ENCODE measurements at places on chromosomes 7 and 10. TPM values are rescaled to one million over a fixed set of nuclear protein-coding genes. Genes with fewer than 3 reads are reported as not detected.

HPSE2 gene
- polyA plus RNA-seq, result 6.9 TPM

DGKI gene
- polyA plus RNA-seq, result 1.4 TPM

DNA sequence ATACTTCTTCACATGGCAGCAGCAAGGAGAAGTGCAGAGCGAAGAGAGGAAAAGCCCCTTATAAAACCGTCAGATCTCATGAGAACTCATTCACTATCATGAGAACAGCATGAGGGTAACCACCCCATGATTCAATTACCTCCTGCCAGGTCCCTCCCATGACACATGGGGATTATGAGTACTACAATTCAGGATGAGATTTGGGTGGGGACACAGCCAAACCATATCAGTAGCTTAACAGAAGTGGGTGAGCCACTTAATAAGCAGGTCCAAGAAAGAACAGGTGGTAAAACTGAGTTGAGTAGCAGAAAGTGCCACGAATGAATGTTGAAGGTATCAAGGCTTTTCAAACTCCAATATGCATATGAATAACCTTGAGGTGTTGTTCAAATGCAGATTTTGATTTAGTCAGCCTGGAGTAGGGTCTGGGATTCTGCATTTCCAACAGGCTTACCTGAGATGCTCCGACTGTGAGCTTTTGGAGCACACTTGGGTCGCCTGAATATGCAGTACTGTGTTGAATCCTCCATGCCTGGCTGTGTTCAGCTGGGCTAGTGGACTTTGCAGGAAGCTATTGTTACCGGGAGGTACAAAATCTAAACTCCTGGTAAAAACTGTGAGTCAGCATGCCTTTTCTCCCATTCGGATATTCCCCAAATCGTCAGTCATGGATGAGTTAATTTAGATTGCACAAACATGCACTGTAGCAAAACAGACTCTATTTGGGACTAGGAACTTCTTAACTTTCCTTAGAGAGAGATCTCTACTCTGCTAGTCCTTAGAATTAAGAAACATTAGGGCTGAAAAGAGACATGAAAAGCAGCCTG, 69.0 kb upstream of the PRKCQ start:
- no peak for DNase-seq

DPYSL4 gene
- polyA plus RNA-seq, result 4.6 TPM

DNA sequence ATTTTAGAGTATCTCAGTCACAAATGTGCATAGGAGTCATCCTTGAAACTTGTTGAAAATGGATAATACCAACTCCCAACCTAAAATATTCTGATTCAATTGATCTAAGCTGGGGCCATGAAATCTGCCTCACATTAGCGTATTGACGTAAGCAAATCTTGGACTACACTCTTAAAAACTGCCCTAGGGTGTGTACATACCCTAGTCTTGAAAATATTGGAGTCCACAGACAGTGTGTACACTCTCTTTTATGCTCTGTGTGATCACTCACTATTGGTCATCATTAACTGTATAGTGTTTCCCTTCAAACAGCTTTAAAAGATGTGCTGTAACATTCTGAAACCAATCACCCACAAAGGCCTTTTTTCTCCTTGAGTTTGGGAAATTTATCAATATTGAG, 102.9 kb upstream of the FERD3L start:
- no peak for DNase-seq

GRCh38 chr7:12601302-12601869, 30.9 kb downstream of the SCIN start:
- no peak for DNase-seq

ABCB1 gene
- polyA plus RNA-seq, result 7.0 TPM

MSMB gene
- 0.25 TPM for polyA plus RNA-seq

- DNase-seq, result peak; percentile 36
Measured at GRCh38 chr10:89217057-89217990, 10.2 kb upstream of the CH25H start.

GRCh38 chr7:24718977-24719491, 38.2 kb downstream of the GSDME start:
- no peak for DNase-seq

GNGT1 gene
- not detected for polyA plus RNA-seq

- DNase-seq, result no peak
Measured at GRCh38 chr7:26429168-26429567, 137.5 kb downstream of the SNX10 start.

DNA sequence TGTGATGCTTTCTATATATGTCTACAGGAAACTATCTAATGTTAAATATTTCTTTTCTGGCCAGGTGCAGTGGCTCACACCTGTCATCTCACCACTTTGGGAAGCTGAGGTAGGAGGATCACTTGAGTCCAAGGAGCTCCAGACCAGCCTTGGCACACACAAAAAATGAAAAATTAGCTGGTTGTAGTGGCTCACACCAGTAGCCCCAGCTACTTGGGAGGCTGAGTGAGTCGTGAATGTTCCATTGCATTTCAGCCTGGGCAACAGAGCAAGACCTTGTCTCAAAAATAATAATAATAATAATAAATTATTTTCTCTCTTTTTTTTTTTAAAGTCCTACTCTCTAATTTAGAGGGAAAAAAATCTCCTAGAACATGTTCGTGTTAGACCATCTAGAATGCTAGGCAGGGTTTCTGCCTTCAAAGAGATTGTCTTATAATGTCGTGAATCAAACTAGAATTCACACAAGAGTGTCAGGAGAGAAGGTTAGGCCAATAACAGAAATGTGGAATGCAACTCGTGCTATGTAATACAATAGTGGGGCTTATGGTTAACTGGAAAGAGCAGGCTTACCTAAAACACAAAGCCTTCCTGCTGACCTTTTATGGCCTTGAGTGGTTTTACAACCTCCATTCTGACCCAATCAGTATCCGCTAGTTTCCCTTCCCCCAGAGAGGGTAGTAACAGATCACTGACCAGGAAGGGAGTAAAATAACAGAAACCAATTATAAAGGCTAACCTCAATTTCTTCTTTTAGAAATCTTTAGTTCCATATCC, 46.3 kb downstream of the MYOF start:
- DNase-seq, result peak; percentile 53

- no peak for DNase-seq
Measured at GRCh38 chr7:139058943-139059342, 23.1 kb upstream of the ZC3HAV1L start.

DNA sequence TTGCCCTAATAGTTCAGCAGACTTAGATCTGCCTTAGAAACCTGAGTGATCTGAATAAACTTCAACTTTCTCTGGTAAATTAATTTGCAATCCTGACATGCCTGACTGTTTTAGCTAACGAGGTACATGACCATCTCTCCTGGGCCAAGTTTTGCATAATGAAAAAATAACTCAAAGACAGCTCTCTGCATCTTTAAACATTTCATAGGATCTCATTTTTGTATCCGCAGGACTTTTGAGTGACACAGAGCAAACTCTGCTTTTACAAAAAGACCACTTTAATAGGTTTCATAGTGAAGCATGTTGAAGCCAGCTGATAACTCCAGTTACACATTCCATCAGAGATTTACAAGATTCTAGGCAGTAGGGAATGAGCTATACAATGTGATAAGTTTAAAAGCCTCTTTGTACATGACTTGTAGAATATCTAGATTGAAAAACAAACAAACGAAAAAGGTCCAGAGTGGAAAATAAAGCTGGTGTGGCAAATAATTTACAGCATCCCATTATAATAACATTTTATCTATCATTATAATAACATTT, 2.1 kb downstream of the PRKG1 start:
- no peak for DNase-seq

WNT16 gene
- 0.43 TPM for polyA plus RNA-seq

- peak; percentile 63 for DNase-seq
Measured at GRCh38 chr10:12844811-12845483, 156.6 kb downstream of the CCDC3 start.

- DNase-seq, result no peak
Measured at GRCh38 chr10:121369616-121370015, 228.6 kb downstream of the FGFR2 start.

DPY19L1 gene
- polyA plus RNA-seq, result 11.3 TPM

DNA sequence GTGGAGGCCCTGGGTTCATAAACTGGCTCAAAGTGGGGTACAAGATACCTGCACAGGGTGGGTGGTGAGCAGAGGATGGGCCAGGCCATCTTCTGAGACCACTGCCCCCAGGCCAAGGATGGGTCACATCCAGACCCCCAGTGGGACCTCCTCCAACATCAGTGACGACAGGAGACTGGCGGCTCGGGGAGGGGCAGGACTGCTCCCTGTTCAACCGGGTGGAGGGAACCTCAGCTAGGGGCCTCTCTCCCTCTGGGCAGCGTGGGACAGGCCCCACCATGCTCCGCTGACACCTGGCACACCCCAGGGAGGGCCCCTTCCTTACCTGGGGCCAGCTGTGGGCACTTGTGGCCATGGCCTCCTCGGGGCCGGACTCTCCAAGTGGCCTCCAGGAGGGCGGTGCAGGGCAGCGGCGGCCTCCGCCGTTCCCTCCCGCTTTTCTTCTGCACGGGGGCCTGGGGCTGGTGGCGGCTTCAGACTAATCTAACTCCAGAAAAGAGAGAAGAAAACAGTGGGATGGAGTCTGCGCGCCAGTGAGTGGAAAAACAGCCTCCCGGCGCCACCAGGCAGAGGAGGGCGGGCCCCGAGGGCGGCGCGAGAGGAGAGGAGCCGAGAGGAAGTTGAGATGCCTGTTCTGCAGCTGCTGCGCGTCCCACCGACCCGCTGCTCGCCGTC, at the start of gene CALHM2:
Gene CALHM2, minus strand, starts transcription at position 540 of the 675 bp plus-strand sequence. CDS start 2,429 bp downstream, outside the sequence.
- peak; percentile 60 for DNase-seq

DNA sequence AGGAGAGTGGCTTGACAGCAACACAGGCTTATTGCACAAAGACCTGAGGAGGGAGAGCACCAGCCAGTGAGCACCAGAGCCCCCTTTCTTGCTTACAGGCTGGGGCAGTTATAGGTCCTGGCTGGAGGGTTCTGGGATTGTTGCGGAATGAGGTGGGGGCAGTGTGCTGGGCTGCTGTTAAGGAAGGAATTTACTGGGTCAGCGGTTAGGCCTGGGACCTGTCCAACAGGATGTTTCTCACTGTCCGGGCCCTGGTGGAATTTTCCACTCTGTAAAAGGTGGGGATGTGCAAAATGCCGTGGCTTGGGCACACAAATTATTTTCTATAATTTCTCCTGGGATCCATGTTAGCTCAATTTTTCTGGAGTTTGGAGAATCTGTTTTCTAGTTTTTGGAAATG, 757.3 kb downstream of the TYW1 start:
- no peak for DNase-seq

DNA sequence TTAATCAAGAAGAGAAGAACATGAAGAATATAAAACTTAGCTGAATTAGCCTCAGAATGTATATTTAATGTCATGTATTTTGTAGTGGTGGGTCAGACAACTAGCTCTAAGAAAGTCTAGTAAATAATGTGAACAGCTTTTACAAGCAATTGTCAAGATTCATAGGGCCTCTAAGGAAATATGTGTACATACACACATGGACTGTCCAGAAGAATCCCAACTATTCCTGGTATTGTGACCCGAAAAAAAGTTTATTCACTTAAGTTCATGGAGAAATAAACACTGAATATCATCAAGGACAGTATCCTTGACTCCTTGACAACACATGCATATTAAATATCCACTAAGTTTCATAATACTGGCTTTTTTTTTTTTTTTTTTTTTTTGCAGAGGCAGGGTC, 11.4 kb upstream of the TWIST1 start:
- DNase-seq, result no peak

DNA sequence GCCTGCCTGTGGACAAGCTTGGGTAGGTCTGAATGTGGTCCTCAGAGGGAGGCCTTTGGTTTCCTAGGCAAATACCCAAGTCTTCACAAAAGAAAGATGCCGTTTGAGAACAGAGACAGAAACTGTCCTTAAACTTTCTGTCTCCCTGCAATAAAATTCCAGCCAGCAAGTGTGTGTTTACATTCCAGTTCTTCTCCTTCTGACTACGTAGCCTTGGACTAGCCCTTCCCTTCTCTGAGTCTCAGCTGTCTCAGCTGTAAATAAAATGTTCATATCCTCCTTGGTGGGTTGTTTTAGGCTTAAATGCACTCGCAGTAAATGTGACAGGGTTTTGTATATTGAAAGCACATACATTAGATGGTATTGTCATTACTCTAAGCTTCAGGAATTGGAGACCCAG, 561.2 kb upstream of the MKI67 start:
- no peak for DNase-seq

GRCh38 chr7:128888039-128888755, 22.3 kb downstream of the KCP start:
- DNase-seq, result no peak

RBM28 gene
- polyA plus RNA-seq, result 25.3 TPM

DNA sequence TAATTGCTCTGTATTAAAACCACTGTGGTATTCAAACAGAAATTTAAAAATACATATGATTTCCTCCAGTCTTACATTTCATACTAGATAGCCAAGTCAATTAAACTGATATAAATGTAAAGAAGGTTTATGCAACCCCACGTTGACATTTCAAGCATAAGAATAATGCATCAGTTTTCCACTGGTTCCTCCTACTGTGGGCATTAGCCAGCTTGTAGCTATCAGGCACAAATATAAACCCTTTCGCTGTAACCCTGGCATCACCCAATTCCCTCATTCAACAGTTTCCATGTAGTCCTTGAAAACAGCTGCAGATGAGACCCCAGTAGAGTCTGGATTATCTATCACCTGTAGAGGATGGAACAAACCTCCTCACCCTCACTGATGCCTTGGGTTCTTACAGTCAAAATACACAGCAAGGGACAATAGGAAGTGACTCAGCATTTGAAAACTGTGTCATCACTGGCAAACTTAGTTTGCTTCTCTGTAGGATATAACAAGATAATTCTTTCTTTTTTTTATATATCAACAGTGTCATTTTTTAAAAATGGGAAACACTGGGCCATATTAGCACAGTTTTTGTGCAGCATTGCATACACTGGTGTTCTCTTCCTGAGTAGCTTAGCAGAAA, 113.0 kb downstream of the PDE1C start:
- no peak for DNase-seq

LZTS2 gene
- 56.8 TPM for polyA plus RNA-seq

RELN gene
- 5.0 TPM for polyA plus RNA-seq

- DNase-seq, result no peak
Measured at GRCh38 chr7:29588900-29589696, 25.5 kb downstream of the PRR15 start.

DNA sequence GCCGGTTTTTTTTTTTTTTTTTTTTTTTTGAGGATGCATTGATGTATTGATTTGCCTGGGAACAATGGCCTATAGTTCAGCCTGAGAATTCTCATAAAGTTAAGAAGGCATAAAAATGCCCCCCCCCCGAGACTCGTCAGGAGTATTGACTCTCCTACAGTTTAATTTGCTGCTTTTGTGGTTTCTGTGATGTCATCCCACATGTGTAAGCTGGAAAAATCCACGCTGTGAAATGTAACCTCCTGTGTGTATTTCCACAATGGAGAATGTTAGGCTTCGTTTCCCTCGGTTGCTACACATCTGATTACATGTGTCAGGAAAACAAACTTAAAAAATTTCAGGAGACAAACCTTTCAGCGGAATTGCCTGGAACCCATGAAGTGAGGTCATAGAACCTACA, 117.9 kb downstream of the FANK1 start:
- DNase-seq, result no peak

CNPY1 gene
- not detected for polyA plus RNA-seq

GPRIN2 gene
- 10.3 TPM for polyA plus RNA-seq

ITPRID1 gene
- polyA plus RNA-seq, result 0.25 TPM

GRCh38 chr10:30011956-30012647, 47.3 kb downstream of the JCAD start:
- DNase-seq, result no peak
